NCI-H2081 treated with DMSO at 0.1 percent for 48 hours (cell line): ENCODE measurements at places on chromosomes 6 and 20.

- DNase-seq, result no peak
Measured at GRCh38 chr6:158031381-158032353, 50.0 kb downstream of the SYNJ2 start.

GRCh38 chr6:39816747-39817146 is 24.6 kb downstream of the DAAM2 start:
- DNase-seq, result no peak

DNA sequence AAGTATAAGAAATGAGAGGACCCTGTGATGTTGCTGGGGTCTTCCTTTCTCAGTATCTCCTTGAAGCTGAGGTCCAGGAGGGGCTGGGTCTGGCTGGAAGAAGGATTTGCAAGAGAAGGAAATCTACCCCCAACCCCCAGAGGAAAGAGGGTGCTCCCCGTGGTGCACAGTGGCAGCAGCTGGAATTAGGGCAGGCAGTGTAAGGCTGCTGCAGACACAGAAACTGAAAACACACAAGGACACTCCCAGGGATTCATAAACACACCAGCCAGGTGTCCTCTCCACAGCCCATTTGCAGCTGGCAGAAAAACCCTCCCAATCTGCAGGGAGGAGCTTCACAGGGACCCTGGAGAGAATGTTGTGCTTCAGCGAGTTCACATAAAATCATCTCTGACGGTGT is 297.2 kb downstream of the CDH26 start:
- DNase-seq, result no peak

- no peak for DNase-seq
Measured at GRCh38 chr20:13694420-13695150, 55.9 kb upstream of the TASP1 start.

DNA sequence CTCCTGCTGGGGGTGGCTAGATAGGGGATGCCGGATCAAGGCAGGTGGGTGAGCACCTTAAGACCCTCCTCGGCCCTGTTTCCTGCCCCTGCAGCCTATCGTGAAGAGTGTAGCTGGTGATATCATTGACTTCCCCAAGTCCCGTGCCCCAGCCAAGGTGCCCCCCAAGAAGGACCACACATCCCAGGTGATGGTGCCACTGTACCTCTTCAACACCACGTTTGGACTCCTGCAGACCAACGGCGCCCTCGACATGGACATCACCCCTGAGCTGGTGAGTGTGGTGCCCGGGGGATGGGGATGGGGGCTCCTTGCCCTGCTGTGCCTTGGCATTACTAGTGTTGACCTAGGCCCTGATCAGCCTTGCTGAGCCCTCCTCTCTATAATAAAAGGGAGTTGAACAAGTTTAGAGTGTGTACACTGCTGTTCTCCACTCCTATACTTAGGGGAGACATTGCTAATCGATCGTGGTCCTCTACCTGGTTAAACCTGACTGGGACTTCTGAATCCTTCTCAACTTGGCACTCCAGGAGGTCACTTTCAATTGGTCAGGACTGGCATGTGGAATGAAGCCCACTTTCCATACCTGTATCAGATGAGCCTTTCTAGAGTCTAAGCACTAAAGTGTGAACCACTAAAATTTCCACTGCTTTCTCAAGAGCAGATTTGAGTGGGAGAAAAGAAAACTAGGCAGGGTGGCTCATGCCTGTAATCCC is 11.0 kb downstream of the BPIFB3 start:
- no peak for DNase-seq

DNA sequence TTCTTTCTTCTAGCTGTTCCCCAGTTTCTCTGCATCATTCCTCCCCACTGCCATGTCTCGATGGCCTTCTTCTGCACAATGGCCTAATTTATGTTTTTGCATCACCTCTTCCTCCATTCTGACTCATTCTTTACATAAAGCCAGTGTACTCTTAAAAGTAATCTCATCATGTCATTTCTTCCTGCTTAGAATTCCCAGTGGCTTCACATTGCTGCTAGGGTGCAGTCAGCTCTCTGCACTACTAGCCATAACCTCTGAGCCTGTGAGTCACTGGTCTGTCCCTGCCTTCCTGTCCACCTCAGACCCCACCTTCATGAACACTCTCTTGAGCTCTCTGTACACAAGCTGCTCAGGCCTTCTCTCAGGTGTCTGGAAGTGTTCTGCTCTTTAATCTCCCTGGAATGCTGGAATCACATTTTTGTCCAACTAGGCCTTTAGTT is 24.1 kb upstream of the TRIM27 start:
- no peak for DNase-seq
